ENCODE measurements at places on chromosomes 1 and 21.
A peak's percentile ranks its signal among the peaks of the same experiment; 100 is the strongest.

DNA sequence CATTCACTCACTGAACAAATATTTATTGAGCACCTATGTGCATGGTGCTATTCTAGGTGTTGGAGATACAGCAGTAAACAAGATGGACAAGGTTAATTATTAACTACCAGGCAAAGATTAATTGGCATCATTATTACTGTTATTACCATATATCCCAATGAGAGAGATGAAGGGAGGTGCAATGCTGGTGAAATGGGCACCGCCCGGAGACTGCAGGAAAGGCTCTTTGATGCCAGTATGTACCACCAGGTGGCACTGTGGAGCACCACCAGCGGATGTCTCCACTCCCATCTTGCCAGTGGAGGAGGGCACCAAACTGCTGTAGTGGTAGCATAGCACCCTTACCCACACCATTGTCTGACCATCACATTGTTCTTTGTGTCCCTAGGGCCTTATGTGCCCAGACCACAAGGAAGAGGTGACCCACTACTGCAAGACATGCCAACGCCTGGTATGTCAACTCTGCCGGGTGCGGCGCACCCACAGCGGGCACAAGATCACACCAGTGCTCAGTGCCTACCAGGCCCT, 3.0 kb downstream of the TRIM46 start:
- no peak for DNase-seq

DNA sequence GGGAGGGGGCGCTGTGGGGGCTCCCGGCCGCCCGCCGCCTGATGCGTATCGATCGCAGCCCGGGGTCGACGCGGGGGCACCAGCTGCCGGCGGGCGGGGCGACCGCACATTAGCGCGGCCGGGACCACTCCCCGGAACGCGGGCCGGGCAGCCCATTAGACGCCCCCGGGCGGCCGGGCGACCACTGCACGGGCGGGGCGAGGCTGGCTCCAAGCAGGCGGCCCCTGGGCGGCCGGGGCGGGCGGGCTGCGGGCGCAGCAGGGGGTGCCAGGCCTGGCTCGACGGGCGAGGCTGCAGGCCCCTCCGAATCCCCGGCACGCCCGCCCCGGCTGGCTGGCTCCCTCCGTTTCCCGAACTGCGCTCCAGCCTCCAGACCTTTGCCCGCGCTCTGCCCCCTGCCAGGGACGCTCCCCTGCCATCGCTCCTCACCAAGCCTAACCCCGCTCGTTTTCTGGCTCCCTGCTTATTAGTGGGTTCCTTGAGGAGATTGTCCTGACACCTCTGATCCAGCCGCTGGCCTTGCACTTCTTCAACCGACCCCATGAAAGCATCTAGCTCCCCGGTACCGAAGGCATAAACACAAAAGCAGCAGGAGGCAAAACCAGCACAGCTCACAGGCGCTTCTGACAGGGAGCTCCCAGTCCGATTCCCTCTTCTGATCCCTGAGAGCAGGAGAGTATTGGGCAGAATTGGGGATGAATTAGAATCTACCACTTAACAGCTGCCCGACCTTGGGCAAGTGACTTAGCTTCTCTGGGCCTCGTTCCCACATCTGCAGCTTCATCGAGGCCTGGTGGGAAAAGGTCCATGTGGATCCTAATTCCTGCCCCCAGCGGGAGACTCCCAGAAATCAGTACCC, 92.6 kb upstream of the CASZ1 start:
- no peak for DNase-seq

DNA sequence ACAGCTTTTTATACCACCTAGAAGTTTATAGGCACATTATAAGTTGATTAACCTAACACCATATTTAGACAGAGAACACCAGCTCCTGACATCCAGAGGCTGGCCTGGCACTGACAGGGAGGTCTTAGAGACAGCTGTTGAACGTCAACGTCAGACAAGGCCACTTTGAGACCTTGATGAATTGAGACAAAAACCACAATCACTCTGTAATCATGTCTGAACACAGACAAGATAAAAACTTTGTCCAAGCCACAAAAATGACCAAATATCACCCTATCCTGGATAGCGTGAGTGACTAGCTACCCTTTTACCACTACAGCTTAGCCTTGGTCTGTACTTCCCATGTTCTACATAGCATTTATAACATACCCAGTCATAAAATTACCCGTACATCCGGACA, 403.6 kb upstream of the CHRM3 start:
- no peak for DNase-seq

DNA sequence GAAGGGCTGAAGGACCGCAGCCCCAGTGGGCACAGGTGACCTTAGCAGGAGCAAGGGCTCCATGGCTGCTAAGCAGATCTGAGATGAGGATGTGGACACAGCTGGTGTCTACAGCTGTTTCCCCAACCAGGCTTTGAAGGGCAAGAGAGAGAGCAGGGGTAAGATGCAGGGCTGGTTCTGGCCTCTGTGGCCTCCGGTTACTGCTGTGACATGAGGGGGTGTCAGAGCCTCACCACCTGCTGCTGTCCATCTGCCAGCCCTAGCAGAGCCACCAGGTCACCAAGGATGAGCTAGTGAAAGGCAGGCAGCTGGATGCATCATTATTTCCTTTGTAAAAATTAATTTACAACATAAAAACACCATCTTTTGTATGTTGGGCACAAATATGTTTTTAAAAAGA, 33.4 kb downstream of the OBSCN start:
- no peak for DNase-seq

DNA sequence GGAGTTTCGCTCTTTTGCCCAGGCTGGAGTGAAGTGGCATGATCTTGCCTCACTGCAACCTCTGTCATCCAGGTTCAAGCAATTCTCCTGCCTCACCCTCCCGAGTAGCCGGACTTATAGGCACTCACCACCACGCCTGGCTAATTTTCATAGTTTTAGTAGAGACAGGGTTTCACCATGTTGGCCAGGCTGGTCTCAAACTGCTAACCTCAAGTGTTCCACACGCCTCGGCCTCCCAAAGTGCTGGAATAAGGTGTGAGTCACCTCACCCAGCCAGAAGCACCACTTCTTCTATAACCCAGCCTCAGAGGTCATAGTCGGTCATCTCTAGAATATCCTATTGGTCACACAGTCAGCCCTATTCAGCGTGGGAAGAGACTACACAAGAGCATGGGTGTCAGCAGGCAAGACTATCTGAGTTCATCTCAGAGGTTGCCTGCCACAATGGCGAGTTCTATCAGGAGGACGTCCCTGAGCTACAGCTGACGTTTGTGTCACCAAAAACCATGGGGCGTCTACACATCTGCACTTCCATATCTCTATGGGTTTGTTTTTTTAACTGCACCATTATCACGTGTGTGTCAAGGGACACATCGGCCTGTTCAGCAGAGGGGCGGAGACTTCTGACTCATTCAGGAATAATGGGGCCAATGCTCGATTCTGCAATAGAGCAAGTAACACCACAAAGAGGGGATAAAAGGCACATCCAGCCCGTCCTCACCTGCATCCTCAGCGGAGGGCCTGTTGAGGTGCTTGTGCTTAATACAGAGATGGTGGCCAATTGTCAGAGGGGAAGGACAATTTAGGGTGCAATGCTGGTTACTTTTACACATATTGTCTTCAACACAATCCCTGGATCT, 256.3 kb upstream of the IRF2BP2 start:
- DNase-seq, result no peak

GRCh38 chr1:41754540-41754939, 164.2 kb downstream of the HIVEP3 start:
- no peak for DNase-seq

GRCh38 chr1:205287767-205288559, 33.6 kb downstream of the NUAK2 start:
- DNase-seq, result peak; percentile 92

Data from HL-60 (cell line).